Activated CD8-positive, alpha-beta memory T cell treated with anti-CD3 and anti-CD28 coated beads for 1 hour (primary cell): ENCODE measurements at places on chromosomes 7 and 10.

- no peak for DNase-seq
Measured at GRCh38 chr10:82969405-82969804, 1094.4 kb downstream of the NRG3 start.

DNA sequence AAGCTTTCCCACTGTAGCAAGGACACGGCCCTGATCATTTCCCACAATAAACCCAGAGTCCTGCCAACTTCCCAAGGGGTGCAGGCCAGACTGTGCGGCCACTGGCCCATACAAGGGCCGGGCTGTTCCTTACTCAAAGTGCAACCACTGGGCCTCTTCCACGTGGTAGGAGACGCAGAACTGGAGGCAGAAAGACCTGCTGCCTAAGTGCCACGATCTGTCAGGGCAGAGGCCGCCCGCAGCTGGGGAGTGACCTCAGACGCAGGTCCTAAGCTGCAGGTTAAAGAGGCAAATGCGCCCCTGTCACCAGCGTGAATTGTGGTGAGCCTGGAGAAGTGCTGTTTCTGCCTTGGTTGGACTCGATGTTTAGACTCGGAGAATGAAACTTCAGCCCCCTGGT is 26.2 kb downstream of the GPER1 start:
- no peak for DNase-seq

DNA sequence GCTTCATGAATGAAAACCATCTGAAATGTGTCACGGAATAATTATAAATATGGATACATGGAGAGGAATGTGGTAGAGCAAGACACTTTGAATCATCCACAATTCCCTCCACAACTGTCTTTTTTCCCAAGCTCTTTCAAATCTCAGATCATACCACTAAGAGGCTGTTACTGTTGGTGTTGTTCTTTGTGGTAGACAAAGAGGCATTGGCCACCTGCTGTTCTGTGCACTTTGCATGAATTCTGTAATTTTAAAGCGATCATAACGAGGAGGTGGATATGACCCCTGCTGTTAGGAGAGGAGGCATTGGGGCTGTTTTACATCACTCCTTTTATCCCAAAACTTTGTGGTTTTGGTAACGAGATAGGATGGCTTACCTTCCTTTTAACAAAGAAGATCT is 141.2 kb upstream of the KLF6 start:
- no peak for DNase-seq

DNA sequence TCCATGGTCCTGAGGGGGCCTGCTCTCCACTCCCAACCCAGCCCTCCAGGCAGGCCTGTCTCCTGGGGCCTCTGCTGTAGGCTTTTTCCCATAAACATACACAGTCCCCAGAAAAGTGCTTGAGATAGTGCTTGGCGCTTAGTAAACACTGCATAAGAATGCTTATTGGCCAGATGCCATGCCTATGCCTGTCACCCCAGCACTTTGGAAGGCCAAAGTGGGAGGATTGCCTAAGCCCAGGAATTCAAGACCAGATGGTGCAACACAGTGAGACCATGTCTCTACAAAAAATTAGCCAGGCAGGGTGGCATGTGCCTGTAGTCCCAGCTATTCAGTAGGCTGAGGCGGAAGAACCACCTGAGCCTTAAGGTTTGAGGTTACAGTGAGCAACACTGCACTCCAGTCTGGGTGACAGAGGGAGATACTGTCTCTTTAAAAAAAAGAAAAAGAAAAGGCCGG is 24.6 kb upstream of the ASL start:
- DNase-seq, result no peak

DNA sequence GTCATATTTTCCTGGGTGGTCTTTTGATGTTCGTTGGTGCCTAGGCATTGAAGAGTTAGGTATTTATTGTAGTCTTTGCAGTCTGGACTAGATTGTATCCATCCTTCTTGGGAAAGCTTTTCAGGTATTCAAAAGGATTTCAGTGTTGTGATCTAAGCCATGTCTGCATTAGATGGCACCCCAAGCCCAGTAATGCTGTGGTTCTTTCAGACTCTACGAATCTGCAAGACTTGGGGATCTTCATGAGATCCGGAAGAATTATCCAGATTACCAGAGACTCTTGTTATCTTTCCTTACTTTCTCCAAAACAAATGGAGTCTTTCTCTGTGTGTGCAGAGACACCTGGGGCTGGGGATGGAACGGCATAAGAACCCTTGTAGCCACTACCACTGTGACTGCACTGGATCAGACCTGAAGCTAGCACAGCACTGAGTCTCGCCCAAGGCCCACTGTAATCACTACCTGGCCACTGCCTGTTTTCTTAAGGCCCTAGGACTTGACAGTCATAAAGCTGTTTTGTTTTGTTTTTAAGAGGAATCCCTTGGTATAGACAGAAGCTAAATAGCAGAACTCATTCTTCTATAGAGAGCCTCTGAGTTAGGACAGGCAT is 75.5 kb downstream of the MARCHF5 start:
- DNase-seq, result no peak

DNA sequence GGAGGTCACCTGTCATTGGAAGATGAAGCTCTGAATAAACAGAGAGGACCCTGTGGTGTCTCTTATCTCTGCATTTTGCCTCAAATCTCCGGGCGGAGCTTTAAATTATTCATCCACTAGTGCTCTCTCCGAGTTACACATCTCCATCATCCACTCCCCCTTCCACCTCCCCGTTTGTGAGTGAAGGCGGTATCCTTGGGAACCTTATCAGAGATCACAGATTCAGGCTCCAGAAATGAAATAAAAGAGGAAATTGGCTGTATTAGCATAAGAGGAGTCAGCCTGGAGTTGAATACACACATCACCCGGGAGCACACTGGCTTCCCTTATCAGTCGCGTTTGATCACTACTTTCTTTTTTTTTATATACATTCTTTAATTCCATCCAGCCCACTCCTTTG is 1184.8 kb downstream of the GATA3 start:
- no peak for DNase-seq

DNA sequence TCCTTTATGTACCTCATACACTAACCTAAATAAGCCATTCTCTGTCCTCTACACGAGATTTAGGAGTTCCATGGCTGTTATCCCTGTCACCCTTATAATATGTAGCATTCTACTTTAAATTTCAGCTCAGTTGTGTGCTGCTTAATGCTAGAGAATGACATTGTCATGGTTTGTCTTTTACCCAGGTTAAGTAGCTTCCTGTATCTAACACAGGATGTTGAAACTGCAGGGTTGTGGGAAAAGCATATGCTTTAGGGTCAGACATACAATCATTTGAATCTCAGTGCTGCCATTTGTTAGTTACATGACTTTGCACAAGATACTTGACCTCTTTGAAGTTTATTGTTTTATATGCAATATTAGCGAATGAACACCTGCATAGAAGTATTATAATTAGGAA is 235.1 kb upstream of the CACNA2D1 start:
- no peak for DNase-seq

DNA sequence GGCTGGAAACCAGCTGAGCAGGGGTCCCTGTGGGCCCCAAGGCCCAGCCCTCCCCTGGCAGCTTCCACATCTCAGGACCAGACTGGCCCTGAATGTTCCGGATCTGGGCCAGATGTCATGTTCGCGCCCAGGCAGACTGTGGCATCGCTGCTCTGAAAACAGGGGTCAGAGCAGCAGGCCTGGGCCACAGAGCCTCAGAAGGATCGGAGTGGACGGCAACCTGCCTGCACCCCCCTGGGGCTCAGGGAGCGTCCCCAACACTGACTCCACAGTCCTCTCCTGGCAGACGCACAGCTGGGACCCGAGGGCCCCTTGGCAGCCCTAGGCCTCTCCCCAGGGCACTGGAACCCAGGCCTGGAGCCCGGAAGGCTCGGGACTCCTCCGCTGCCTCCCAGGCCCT is 91.3 kb upstream of the DNAAF5 start:
- DNase-seq, result no peak

- DNase-seq, result no peak
Measured at GRCh38 chr7:94971051-94971867, 63.9 kb downstream of the PPP1R9A start.

DNA sequence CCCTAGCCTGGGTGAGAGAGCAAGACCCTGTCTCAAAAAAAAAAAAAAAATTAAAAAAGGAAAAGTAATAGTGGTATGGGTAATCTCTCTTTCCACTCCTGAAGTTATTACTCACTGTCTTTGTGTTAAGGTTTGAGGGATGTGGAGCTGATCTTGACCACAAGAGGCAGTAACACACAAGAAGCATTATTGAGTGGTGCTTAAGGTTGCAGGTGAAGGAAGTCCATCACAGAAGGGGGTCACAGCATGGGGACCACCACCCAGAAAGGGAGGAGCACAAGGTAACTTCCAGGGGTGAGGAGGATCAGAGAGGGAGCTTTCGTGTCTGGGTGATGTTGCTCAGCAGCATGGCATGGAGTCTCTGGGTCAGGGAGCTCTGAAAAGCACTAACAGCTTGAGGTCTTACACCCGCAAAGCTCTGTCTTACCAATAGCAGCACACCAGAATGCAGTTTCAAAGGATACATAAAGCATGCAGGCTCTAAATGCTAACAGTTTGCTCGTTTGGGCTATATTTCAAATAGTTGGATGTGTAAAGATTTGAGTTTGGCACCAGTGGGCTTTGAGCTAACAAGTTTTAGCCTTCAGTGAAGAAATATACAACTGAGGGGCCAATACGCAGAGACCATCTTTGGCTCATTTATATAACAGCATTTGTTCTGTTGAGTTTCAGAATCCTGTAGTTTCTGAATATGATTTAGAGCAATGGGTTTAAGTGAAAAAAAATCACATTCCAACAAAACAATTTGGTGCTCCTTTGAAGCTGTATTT is 100.4 kb upstream of the DNAJC1 start:
- DNase-seq, result no peak

DNA sequence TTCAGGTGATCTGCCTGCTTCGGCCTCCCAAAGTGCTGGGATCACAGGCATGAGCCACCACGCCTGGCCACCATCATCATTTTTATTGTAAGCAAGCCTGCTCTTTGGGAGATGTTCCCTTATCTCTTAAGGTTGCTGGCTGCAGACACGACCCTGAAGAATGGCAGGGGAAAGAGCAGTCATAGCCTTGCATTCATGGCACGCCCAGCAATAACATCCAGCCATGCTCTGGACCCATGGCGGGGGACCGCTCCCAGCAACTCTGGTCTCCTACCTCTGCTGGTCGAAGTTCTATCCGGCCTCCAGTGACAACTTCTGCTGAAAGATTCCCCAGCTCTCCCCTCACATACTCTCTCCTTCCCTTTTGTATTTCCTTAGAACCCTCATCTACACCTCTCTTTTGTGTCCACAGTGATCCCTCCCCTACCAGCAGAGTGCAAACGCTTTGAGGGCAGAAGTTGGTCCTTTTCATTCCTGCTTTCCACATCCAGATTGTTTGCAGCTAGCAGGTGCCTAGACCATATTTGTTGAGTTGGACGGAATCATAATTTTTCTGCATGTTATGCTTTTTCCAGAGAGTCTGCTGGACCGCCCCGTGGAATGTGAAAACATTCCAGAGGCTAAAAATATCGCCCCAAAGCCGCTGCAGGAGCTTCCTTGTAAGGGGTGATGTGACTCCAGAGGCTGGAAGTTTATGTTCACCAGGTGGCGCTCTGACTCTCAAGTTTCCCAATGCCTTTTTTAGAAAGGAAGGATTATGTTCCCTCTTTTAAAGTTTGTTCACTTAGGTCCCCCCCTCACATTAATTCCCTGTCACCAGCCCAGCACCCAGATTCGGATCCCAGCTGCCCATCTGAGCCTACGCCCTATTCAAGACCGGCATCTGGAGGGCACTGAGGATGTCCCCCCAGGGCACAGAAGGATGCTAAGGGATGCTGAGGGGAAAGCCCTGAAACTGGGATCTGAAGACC is 4.3 kb upstream of the MARVELD1 start:
- no peak for DNase-seq

DNA sequence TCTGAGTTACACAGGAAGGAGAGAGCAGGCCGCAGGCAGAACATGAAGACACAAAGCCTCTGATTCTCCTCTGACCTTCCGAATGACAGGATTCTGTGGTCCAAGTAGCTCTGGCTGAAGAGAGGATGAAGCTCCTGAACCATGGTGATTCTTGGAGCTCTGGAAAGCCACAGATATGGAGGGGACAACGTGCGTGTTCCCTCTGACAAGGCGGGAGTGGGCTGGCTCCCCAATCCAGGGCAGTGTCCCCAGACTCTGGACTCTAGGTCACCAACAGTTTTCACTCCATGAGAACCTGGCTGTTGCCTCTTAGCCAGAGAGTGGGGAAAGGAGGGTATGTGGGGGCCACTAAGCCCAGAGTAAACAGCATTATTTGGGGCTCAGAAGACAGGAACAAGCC is 7.4 kb upstream of the TRPV6 start:
- DNase-seq, result no peak

- DNase-seq, result no peak
Measured at GRCh38 chr7:127736511-127736910, 84.5 kb downstream of the SND1 start.

DNA sequence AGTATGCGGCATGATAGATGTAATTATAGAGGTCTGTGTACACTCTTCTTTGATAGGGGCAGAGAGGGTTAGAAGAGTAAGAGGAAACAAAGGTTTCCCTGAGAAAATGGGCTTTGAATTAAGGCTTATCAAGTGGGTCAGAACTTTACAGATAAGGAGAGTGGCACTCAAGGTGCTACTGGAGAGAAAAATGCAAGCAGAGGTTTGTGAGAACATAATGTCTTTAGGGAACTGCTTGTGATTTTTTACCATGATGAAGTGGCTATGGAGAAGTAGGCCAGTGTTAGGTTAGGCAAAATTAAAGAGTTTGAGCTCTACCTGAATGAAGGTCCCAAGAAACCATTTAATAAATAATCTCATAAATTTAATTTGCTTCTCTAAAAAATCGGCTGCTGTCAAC is 14.3 kb downstream of the STARD3NL start:
- DNase-seq, result no peak

DNA sequence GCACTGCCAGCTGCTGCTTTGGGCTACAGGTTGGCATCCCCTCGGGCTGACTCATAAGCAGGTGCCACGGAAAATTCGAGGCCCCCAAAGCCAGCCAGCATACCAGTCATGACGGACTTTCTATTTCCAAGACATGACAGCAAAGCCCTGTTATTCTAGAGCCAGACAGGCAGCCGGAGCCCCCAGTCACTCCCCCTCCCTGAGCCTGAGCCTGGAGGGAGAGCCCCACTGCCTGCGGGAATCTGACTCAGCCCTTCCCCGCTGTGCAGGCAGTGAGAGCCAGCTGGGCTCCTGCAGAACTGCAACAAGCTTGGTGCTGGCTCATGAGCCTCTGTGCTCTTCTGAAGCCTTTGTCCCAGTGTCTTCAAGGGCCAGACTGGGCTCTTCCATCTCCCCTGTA is 15.8 kb downstream of the BTBD16 start:
- no peak for DNase-seq

GRCh38 chr7:29749701-29750321 is 56.5 kb upstream of the WIPF3 start:
- no peak for DNase-seq
